ENCODE measurements at places on chromosomes 6 and 20.

DNA sequence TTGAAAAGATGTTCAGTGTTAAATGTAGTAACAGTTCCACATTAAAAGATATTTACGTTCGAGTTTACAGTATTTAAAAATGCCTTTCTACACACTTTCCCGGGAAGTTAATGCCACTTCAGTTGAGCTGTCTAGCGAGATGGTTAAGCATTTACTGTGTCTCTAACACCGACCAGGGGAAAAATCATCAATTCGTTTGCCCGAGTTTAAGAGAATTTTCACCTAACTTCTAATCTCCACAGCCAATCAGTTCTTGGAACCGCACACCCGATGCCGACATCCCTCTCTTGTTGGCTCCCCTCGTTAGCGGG, 58.2 kb downstream of the FAM217A start:
- no peak for DNase-seq

GRCh38 chr6:35500782-35501181, 3.9 kb upstream of the TEAD3 start:
- DNase-seq: no peak

GRCh38 chr6:111250791-111251354, 163.6 kb downstream of the SLC16A10 start:
- DNase-seq: no peak

- no peak for DNase-seq
Observed at GRCh38 chr20:59752704-59753460, 148.5 kb downstream of the PHACTR3 start.

DNA sequence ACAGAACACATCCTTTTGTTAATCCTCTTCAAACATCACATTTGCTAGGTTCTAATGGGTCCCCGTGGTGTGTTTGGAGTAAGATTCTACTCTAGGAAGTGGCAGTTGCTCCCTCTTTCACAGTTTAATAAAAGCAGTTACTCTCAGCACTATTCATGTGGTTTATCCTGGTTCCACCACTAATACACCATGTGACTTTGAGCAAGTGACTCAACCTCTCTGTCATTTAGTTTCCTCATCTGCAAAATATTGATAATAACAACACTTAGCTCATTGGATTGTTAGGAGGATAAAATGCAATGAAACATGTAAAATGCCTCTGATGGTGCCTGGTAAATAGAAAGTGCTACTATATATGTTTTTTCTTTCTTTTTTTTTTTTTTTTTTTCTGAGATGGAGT, 488.0 kb upstream of the NOX3 start:
- DNase-seq: no peak

- no peak for DNase-seq
Observed at GRCh38 chr6:69337311-69337710, 459.5 kb downstream of the LMBRD1 start.

DNA sequence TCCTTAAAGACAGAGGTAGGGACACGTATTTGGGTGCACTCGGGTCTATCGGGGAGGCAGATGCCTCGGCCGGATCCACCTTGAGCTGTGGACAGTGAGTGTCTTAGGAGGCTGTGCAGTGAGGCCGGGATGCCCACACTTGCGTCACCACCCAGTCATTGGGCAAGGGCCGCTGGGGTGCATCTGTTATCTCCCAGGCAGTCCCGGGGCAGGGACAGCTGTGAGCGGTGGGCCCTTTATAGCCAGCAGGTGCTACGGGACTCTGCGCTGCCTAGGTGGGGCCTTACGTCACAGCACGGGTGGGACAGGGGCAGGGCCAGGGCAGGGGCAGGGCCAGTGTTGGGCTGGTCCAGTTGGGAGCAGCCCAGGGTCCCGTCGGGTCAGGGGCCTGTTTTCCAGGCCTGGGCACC, 689 bp upstream of the COL20A1 start:
- DNase-seq: no peak

DNA sequence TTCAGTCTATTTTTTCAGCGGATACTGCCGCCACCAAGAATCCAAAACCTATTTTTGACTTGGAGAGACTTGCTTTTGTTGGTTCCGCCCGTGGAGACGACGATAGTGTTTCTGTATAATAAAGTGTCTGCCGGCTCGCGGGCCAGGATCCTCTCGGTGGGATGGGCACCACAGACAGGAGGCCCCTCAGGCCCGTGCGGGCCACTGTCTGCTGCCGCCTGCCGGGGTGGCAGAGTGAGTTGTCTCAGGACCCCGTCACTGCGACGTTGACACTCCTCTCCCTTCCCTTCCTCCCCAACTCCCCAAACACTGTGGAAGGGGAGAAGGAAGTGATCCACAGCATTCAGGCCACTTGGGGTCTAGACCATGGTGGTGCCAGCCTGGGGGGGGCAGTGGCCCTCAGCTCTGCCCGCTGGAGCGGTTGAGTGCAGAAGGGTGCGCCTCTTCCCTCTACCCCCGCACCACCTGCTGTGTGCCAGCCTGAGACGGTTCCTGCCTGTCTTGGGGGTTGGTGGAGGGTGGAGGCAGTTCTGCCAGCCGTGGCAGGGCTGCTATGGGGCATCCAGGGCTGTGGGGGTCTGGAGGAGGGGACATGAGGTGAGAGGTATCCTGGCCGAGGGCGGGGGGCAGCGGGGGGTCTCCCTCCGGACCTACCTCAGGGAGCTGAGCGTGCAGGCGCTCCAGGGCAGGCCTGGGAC, 17.5 kb downstream of the RBM38 start:
- no peak for DNase-seq

- DNase-seq: no peak
Observed at GRCh38 chr6:37162740-37163139, 7.2 kb upstream of the PIM1 start.
